AG20443 (cell line): ENCODE measurements at places on chromosomes 2 and 18.
A peak's percentile ranks its signal among the peaks of the same experiment; 100 is the strongest.

- peak; percentile 45 for DNase-seq
These were observed 133.5 kb downstream of the LAMA3 start for GRCh38 chr18:23822590-23823385.

DNA sequence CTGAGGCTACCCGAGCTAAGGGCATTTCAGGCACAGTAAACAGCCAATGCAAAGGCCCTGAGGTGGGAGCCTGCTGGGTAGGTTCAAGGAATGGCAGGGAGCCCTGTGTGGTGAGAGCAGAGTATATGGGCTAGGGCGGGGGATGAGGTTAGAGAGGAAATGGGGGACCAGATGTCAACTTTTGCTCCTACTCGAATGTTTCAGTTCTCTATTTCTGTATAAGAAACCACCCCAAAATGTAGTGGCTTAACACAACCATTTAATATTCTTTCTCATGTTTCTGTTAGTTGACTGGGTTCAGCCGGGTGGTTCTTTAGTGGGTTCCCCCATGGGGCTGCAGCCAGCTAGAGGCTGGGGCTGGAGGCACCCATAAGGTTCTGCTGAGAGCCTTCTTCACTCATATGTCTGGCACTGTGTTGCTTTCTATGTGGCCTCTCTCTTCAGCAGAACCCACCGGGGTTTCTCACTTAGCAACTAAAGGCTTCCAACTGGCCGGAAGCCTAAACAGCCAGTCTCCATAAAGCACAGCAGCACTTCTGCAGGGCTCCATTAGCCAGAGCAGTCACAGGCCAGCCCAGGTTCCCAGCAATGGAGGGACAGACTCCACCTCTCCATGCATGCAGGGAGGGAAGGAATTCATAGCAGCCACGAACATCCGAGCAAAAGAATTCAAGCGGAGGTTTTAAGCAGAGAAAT lies 5.6 kb upstream of the ATOH8 start:
- DNase-seq, result no peak

GRCh38 chr18:21181766-21182165 lies 60.3 kb upstream of the GREB1L start:
- no peak for DNase-seq

DNA sequence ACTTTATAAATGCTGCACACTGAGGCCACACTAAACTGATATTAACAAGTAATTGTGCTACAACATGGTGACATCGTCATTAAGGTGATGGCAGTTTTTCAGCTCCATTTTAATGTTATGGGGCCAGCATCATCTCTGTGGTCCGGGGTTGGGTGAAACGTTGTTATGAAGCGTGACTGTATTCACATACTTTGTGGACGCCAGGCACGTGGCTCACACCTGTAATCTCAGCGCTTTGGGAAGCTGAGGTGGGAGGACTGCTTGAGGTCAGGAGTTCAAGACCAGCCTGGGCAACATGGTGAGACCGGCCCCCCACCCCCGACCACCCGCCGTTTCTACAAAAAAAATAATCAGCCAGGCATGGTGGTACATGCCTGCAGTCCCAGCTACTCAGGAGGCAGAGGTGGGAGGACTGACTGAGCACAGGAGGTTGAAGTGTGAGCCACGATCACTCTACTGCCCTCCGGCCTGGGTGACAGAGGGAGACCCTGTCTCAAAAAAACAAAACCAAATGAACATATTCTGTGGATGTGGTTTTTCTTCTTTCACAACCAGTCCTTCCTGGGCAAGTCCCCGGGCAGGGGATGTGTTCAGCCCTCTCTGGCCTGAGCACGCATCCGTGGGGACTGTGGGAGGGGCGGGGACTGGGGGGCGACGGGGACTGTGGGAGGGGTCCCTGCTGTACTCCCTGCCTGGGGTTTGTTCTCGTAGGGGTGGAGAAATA lies 12.9 kb upstream of the GAL3ST2 start:
- DNase-seq, result no peak

DNA sequence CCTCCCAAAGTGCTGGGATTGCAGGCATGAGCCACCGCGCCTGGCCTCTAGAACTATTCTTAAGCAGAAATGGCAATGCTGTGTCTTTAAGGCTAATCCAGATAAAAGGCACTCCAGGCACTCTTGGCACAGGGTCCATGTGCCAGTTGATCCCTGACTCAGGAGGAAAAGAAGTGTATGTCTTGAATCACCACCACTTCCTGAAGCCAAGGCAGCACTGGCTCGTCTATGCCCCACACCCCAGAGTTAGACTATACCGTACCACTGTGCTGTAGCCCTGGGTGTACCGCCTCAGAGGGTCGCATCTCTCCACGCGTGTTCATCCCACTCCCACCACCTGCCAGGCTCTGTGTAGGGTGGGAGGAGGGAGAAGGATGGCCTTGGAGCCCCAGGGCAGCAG lies 9.0 kb downstream of the TNFRSF11A start:
- peak; percentile 47 for DNase-seq

DNA sequence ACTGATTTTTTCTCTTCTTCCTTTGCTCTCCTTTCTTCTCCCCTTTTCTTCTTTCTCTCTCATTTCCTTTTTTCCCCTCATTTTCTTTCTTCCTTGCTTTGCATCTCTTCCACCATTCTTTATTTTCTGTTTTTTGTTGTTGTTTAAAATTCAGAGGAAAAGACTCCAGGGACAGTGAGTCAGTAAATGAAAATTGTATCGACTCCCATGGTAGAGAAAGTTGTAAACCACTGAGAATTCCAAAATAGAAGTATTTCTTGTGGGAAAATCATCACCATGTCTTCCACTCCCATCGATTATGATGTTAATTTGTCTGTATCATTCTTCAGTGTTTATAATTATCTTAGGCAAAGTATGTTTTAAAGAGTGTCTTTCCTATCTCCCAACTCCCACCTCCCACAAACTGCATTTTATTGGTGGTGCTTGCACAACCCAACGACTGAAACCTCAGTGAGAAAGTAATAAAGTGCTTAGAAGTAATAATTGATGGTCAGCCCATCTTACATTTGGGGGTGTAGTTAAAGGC lies 134.3 kb downstream of the IRS1 start:
- peak; percentile 25 for DNase-seq

DNA sequence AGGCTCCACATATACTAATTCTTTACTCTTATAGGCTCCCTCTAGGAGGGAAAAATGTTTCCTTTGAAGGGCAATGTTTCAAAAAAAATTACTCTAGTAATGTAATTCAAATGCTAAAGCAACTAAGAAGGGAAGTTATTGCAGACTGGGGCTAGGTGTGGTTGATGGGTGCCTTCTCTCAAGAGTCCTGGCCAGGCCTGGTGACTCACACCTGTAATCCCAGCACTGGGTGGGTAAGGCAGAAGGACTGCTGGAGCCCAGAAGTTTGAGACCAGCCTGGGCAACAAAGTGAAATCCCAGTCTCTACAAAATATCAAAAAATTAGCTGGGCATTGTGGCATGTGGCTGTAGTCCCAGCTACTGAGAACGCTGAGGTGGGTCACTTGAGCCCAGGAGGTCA lies 31.2 kb upstream of the CDKL4 start:
- DNase-seq, result no peak

- no peak for DNase-seq
These were observed 182.9 kb upstream of the SIX3 start for GRCh38 chr2:44758591-44758990.

GRCh38 chr2:241029599-241030332 lies 31.3 kb downstream of the SNED1 start:
- DNase-seq, result no peak

- no peak for DNase-seq
These were observed 27.1 kb downstream of the CTDP1 start for GRCh38 chr18:79706658-79707057.

- no peak for DNase-seq
These were observed 50.7 kb downstream of the RMDN2 start for GRCh38 chr2:37975808-37976207.

DNA sequence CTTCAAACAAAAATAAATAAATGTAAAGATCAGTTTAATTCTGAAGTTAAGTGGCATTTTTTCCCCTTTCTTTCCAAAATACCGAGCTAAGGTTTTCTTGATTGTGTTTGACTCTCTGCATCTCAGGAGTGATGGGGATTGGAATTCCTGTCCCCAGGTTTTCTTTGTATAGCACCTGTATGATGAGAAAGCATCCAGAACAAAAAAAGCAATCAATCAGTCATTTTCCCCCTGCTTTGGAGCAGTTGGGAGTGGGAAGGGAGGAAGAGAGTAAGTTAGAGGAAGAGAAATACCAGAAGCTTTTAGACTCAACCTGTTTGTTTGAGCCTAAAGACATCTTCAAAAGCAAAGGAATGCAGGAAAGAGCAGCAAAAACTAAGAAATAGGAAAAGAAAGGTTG lies 88.5 kb downstream of the RIF1 start:
- DNase-seq, result no peak

- DNase-seq, result no peak
These were observed 27.1 kb upstream of the LBH start for GRCh38 chr2:30204281-30204680.

GRCh38 chr2:65344182-65344581 lies 88.2 kb downstream of the SPRED2 start:
- no peak for DNase-seq

DNA sequence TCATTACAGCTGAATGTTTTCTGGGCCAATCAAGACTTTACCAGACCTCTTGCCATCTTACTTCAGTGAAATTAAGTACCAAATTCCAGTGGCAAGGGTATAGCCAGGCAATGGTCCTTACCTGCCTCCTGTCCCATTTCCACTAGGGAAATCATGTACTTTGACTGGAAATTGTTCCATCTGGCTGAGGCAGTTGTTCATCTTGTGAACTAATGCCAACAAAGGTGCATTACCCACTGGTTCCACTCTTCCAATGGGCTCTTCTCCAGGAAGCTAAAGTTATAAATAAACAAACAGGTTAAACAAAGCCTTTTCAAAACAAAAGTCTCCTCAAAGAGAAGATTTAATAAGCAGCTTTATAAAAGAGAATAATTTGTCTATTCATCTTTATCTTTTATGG lies 80.7 kb upstream of the DNER start:
- no peak for DNase-seq

- no peak for DNase-seq
These were observed 194.0 kb downstream of the ZFP36L2 start for GRCh38 chr2:43032213-43033015.

GRCh38 chr2:117523711-117524238 lies 290.7 kb upstream of the DDX18 start:
- DNase-seq, result no peak

- DNase-seq, result no peak
These were observed 61.8 kb downstream of the ACAA2 start for GRCh38 chr18:49751427-49752094.

DNA sequence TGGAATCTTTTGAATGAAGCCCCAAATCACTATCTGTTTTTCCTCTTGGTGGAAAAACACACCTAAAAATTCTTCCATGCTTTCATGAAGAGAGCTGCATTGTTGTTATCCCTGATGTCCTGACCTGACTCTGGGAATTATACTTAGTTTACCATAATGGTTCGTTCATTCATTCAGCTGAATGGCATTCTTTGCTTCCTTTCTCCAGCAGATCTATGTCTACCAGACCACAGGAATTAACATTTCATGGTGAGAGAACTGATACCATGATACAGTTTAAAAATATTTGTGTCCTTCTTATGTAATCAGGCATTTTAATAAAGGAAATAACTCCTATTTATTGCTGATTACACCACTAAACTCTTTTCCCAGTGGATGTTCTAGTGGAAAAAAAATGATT lies 11.1 kb upstream of the SLC4A10 start:
- DNase-seq, result no peak

- DNase-seq, result no peak
These were observed 365.3 kb downstream of the NBAS start for GRCh38 chr2:15195813-15196212.

GRCh38 chr18:79639072-79639829 lies 40.4 kb upstream of the CTDP1 start:
- DNase-seq, result no peak

GRCh38 chr2:145771525-145771924 lies 1251.6 kb upstream of the ZEB2 start:
- no peak for DNase-seq

DNA sequence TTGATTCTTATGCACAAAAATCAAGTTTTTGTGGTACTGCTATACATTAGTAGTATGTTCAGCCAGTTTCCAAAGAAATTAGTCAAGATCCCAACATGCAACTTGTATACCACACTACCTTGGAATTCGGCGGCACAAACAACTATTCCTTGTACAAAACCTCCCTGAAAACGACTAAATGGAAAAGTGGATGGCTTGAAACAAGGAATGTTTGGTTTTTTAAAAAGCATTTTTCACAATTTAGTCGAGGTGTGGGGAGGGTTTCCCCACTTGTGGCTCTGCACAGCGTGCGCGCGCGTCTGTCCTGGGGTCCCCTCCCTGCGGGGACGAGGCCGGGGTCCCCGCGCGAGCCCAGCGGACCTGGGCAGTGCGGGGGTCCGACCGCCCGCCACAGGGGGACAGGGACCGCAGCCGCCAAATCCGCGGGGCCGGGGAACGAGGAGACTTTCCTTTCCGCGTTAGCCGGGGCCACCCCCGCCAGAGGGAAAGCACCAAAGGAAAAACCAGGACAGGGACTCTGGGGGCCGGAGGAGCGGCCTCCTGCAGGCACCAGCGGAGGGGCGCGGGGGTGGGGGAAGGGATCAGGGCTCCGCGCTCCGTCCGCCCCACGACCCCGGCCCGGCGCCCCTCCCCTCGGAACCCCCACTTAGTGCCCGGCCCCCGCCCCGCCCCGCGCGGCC lies 534 bp upstream of the SOCS6 start:
- peak; percentile 78 for DNase-seq

DNA sequence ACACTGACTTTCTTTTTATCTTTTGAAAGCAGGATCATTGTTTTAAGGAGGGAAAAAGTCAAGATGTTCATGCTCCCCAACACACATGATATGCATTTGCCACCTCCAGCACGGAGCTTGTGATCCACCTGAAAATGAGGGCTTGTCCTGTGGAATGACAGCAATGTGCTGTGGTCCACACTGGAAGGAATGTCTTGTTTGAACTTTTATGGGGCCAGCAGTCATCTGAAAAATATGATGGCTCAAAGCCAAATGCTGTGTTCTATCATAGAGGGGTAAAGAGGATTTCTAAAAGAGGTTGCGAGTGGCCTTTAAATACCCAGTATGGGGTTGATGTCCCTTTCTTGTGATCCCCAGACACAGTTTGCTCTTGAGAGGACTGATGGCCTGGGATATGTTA lies 226.5 kb upstream of the SPRED2 start:
- peak; percentile 14 for DNase-seq

GRCh38 chr2:145146691-145147090 lies 626.8 kb upstream of the ZEB2 start:
- no peak for DNase-seq

- no peak for DNase-seq
These were observed 101.2 kb downstream of the ASXL2 start for GRCh38 chr2:25777077-25777476.

- DNase-seq, result peak; percentile 86
These were observed 7.0 kb downstream of the CTIF start for GRCh38 chr18:48545757-48546321.

- no peak for DNase-seq
These were observed 14.8 kb downstream of the WDFY1 start for GRCh38 chr2:223930103-223930976.

DNA sequence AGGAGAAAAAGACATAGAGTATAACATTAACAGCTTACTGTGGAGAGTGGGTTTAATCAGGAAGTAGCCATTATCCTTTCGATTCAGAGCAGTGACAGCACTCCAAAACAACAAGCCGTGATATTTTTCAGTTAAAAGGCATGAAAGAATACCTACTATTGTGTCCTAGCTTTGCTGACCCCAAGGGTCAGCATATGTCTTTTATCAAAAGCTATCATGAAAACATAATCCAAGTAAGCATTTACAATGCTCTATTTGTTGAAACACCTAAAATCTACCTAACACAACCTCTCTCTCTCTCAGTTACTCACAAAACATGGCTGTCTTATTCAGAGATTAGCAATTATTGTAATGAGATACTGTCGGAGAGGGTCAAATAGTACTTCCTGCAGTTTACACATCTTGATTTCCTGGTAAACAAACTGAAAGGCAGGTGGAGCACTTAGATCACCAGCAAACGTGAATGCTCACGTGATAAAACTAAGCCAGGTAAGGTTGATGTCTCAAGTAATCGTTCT lies 100.0 kb downstream of the BAZ2B start:
- peak; percentile 26 for DNase-seq
